ENCODE measurements at places on chromosomes 7 and 10.

DNA sequence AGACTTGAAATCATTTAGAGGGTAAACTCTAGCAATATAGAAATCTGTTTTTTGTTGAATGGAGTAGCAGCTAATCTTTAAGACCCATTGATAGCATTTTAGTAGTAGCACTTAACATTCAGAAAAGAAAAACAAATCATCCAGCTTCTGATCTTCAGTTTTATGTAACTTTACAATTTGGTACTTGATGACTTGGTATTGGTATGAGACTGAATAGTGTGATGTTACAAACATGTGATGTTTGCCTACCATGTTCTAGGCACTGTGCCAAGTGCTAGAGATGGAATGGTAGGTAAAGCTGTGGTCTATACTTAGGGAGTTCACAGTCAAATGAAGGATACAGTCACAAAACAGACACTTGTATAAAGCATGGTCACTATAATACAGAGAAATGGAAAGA, 21.3 kb downstream of the ZEB1 start:
- no peak for DNase-seq

- DNase-seq, result no peak
Observed at GRCh38 chr7:95056107-95056739, 148.8 kb downstream of the PPP1R9A start.

GRCh38 chr10:119538632-119539358, 3.7 kb downstream of the RGS10 start:
- DNase-seq, result no peak

GRCh38 chr10:12844811-12845483, 156.6 kb downstream of the CCDC3 start:
- no peak for DNase-seq

GRCh38 chr10:79018521-79019011, 50.2 kb upstream of the ZMIZ1 start:
- no peak for DNase-seq

DNA sequence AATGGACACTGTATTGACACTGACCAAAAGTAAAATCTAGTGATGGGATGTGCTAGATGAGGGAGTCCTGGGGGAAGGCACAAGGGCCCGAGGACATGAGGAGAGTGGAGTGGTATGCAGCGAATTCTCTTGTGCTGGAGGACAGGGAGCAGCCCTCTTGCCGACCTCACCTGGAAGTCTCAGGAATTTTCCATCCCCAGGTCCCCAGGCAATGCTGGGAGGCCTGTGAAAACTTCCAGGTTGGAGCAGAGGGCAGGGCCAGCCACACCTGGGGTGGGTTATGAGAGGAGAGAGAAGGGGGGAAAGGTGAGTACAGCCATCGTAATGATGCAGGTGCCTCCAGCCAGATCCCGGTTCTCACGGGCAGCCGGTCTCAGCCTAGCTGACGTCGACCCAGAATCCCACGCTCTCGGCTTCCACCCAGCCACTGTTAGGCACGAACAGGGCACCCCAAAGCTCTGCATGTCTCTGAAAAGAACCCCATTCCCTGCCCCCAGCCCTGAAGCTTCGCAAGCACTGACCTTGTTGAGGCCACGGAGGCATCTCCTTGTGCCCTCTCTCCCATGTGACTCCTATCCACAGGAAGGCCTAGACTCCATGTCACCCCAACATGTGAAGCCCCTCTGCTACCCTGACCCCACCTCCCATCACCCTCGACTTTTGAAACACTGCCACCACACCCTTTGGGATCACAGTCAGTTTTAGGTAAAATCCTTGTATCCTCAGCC, 239.7 kb upstream of the MYO3A start:
- DNase-seq, result no peak

- DNase-seq, result no peak
Observed at GRCh38 chr7:6379886-6380285, 67.9 kb downstream of the DAGLB start.

- DNase-seq, result peak; percentile 8
Observed at GRCh38 chr10:122019414-122019975, 30.5 kb downstream of the TACC2 start.

DNA sequence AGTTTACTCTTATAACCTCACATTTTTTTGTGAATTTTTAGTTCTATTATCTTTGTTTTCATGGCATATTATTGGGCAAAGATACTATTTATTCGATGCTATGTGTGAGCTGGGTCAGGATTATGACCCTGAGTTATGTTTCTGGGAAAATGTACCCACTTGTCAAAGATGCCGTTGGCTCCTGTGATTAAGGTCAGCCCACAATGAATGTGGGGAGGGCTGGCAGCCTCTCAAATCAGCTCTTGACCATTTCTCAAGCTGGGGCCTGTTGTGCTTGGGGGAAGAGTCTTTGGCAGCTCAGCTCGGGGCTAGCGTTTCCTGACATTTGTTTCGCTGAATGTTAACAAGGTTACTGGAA, 97.5 kb downstream of the TCF7L2 start:
- DNase-seq, result no peak

- DNase-seq, result no peak
Observed at GRCh38 chr7:85165263-85165662, 21.6 kb downstream of the SEMA3D start.

DNA sequence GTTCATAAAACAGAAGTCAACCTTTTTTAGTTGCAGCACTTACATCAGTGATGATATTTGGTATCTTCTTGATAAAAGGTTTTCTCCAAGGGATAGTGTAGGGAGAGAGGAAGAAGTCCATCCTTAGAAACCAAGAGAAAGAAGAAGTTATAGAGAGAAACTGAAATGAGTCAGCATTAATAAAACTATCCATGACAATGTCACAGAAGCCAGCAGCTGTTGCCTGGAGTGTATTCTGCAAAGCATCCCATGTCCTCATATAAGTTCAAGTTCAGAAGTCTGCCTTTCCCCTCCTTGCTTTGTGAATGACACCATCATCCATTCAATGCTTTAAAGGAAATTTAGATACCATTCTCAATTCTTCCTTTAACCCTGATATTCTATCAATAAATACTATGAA, 14.4 kb upstream of the COL1A2 start:
- DNase-seq, result no peak

GRCh38 chr10:4652111-4653010, 173.6 kb upstream of the AKR1E2 start:
- no peak for DNase-seq

DNA sequence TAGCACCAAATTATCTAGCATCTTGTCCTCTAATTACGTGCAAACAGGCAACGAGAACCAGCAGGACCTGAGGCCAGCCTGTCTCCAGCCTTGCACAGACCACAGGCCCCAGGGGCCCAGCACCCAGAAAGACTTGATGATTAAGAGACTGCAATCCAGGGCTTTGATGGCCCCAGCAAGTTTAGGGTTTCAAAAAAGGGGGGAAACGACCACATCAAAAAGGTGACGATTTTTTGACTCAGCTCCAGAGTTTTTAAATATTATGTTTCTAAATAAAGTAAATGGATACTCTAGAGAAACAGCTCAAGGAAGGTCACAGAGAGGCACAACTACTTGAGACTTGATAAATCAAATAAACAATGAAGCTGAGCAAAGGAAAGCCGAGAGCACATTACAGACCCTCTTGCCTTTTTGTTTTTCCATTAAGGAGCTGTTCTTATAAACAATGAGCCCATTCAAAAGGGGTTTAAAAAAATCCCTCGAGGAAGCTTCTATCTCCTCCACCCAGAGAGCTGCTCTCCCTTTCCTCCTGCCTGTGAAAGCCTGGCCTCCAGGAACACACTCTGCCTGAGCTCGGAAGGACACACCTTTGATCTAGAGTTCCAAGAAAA, 44.1 kb downstream of the GLI3 start:
- no peak for DNase-seq

GRCh38 chr10:124155781-124156435, 62.5 kb upstream of the CHST15 start:
- no peak for DNase-seq

DNA sequence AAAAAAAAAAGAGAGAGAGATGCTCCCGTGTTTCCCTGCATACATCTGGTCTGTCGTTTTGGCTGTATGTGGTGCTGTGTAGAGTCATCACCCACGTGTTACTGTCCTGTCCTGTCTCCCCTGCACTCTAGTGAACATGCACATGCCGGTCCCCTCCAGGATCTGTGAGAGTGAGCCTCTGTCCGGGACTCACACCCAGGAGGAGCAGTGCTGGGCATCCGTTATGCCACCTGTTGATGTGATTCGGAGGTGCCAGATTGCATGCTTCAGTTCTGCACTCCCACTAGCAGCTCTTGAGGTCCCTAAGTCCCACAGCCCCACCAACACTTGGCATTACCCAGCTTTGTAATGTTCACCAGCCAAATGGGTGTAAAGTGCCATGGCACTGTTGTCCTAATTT, 16.4 kb downstream of the GHRHR start:
- DNase-seq, result no peak

GRCh38 chr10:77406764-77407430, 230.7 kb downstream of the KCNMA1 start:
- DNase-seq, result no peak

- DNase-seq, result no peak
Observed at GRCh38 chr10:107546986-107547385, 382.5 kb upstream of the SORCS1 start.

- DNase-seq, result no peak
Observed at GRCh38 chr7:116780966-116781365, 81.4 kb upstream of the CAPZA2 start.

- DNase-seq, result no peak
Observed at GRCh38 chr10:111249925-111250324, 173.1 kb downstream of the ADRA2A start.

DNA sequence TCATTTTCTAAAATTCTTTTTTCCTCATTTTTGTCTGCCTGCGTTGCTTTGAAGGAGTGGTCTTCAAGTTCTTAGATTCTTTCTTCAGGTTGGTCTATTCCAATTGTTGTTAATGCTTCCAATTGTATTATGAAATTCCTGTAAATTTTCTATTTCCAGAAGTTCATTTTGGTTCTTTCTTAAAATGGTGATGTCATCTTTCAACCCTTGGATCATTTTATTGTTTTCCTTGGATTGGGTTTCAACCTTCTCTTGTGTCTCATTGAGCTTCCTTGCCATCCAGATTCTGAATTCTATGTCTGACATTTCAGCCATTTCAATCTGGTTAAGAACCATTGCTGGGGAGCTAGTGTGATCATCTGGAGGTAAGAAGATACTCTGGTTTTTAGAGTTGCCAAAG, 33.1 kb downstream of the PNLIPRP2 start:
- no peak for DNase-seq

GRCh38 chr7:16817536-16817935, 12.7 kb upstream of the AGR2 start:
- no peak for DNase-seq

DNA sequence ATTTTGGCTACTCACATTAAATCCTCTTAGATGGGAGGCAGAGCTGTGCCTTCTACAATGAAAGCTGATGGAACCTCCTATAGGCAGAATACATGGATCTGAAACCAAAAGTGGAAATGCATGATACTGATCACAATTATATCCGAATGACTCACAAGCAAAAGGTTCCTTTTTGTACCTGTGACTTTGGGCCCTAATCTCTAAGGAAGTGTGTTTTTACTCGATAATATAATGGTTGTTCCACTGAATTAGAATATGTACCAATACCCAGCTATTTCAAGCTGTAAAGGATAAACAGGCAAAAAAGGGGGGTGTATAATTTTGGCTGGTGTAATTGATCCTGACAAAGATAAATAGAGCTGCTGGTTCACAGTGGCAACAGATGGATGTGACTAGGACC, 17.6 kb upstream of the LAMB1 start:
- no peak for DNase-seq

DNA sequence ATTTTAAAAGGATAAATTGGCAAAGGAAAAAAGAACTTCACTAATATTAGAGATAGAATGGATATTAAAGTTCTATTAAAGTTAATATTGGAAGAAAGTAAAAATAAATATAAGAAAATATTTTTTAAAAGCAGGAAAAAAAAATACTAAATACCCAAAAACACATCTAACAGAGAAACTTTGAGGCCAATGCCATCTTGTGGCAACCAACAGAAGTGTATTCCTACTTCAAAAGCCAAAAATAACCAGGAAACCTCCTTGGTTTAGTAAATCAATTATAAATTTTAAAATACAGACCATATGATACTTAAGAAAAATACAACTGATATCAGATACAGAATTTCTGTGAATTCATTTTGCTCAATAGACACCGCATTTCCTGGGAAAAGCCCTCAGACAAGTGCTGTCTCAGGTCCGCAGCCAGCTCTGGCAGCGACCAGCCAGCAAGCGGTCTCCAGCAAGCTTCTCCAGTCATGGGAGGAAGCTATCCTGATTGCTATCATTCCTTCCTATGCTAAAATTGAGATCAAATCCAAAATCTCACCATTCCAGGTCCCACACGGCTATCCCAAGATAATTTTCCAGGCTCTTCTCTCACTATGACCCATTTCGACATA, 65.3 kb downstream of the LMBR1 start:
- no peak for DNase-seq

DNA sequence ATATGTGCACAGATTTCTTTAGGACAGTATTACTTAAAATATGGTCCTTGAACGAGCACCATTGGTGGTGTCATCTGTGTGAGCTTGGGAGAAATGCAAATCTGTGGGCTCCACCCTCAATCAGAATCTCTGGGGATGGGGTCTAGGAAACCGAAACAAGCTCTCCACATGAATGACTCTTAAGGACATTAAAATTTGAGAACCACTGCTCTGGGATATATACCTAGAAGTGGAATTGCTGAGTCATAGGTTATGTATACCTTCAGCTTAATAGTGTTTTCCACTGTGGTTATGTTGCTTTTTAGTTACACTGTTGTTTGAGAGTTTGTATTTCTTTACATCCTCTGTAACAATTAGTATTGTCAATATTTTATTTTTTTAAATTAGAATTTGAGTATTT, 24.0 kb downstream of the ZNRF2 start:
- no peak for DNase-seq

DNA sequence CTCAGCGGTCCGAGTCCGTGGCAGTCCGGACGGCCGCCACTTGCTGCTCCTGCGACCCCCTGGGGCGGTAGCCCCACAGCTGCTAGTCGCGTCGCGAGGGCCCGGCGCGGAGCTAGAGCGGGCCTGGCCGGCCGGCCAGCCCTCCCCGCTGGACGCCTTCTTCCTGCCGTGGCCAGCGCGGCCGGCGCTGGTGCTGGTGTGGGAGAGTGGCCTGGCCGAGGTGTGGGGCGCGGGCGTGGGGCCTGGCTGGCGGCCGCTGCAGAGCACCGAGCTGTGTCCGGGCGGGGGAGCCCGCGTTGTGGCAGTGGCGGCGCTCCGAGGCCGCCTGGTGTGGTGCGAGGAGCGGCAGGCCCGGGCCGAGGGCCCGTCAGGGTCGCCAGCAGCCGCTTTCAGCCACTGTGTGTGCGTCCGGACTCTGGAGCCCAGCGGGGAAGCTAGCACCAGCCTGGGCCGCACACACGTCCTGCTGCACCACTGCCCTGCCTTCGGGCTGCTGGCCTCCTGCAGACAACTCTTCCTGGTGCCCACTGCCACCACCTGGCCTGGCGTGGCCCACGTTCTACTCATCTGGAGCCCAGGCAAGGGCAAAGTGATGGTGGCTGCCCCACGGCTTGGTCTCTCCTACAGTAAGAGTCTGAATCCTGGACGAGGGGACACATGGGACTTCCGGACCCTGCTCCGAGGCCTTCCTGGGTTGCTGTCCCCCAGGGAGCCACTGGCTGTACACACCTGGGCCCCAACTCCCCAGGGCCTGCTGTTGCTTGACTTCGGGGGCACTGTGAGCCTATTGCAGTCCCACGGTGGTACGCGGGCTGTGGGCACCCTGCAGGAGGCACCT, 631 bp downstream of the HPS6 start:
- DNase-seq, result no peak

GRCh38 chr7:150806863-150807262, 6.3 kb downstream of the TMEM176A start:
- no peak for DNase-seq

Data from NCI-H2227 treated with DMSO at 0.1 percent for 48 hours (cell line).